Body of pancreas (tissue), 4 donors: ENCODE measurements at places on chromosomes 3 and 15. TPM values are rescaled to one million over a fixed set of nuclear protein-coding genes. Genes with fewer than 3 reads are reported as not detected.
A peak's percentile ranks its signal among the peaks of the same experiment; 100 is the strongest.

GRCh38 chr3:58231666-58232065, 5.9 kb upstream of the ABHD6 start:
- H3K27ac ChIP-seq: no peak overlapping the region
- H3K36me3 ChIP-seq: no peaks in the 10 kb centered on the region
- no peak for DNase-seq
- no peaks in the 10 kb centered on the region for H3K27me3 ChIP-seq

DNA sequence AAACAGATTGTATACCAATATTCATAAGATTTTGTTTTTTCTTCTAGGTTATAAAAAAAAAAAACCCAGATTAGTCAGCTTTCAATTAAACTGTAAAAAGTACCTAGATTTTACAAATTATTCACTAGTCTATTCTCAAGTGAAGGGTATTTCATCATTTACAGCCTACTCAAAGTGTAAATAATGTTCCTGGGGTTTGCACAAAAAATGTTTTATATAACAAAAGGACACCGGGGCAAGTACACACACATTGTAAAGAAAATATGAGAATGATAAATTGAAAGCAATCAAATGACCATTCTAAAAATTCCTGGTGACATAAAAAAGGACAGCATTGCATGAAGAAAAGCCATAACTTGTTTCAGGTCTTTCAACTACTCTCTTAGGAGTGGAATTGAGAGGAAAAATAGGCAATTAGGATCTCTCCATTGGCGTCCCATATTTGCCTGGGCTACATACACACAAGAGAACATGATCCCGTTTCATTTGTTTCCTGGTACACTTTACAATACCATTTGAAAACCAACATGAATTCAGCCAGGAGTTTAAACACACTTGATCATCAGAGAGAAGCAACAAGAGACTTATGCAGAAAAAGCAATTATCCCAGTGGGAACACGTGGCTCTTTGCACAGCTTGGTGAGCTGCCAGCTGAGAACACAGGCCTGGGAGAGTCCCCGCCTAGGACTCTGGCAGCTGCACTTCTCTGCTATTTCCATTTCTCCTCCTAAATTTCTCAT, 1039.2 kb downstream of the ROBO1 start:
- no peak overlapping the region for H3K27ac ChIP-seq
- H3K27me3 ChIP-seq: no peaks in the 10 kb centered on the region
- peak; percentile 66 for DNase-seq
- no peaks in the 10 kb centered on the region for H3K4me1 ChIP-seq
- no peak overlapping the region for H3K4me3 ChIP-seq
- no peaks in the 10 kb centered on the region for H3K36me3 ChIP-seq

GRCh38 chr3:102916532-102916931, 481.7 kb downstream of the ZPLD1 start:
- DNase-seq: no peak
- no peak overlapping the region for H3K4me3 ChIP-seq
- H3K27ac ChIP-seq: no peak overlapping the region
- no peaks in the 10 kb centered on the region for H3K36me3 ChIP-seq
- no peaks in the 10 kb centered on the region for H3K4me1 ChIP-seq
- no peaks in the 10 kb centered on the region for H3K27me3 ChIP-seq

DNA sequence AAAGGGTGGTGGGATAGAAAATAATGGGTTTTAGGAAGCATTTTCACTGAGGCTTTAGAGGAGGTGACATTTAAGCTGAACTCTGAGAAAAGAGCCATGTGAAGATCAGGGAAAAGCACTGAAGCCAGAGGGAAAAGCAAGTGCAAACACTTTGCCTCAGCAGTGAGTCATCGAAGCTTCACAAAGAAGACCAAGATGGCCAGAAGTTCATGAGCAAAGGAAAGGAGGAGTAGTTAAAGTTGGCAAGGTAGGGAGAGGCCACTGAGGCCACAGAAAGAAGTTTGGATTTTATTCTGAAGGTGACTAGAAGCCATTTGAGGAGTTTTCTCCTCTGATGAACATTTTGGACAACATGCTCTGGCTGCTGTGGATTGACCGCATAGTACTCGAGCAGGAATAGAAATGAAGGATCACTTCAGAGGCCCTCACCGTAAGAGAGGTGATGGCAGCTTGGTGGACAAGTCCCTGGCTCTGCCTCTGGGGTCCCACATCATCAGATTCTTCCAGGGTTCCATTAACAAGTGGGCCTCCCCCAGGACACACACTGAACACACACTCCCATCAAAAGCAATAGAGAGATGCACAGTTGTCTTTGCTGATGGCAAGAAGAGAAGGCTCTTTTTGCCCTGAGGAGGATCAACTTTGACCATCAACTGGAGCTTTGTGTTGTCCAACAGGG, 75.5 kb downstream of the TOP2B start:
- H3K4me3 ChIP-seq: no peak overlapping the region
- H3K27me3 ChIP-seq: no peaks in the 10 kb centered on the region
- H3K27ac ChIP-seq: no peak overlapping the region
- peaks cover 21% of the 10 kb centered on the region for H3K4me1 ChIP-seq

GRCh38 chr3:50585919-50586762, 16.8 kb downstream of the HEMK1 start:
- H3K36me3 ChIP-seq: no peaks in the 10 kb centered on the region
- peaks cover 90% of the 10 kb centered on the region for H3K4me1 ChIP-seq
- no peaks in the 10 kb centered on the region for H3K27me3 ChIP-seq
- no peak overlapping the region for H3K27ac ChIP-seq
- DNase-seq: no peak
- H3K4me3 ChIP-seq: no peak overlapping the region

- DNase-seq: no peak
- peaks cover 36% of the 10 kb centered on the region for H3K4me1 ChIP-seq
- H3K36me3 ChIP-seq: no peaks in the 10 kb centered on the region
- no peak overlapping the region for H3K27ac ChIP-seq
Observed at GRCh38 chr3:139199421-139200010, 144.3 kb upstream of the MRPS22 start.

C3orf49 gene
- not detected for total RNA-seq

FSIP1 gene
- total RNA-seq: not detected

POLQ gene
- total RNA-seq: 0.66 TPM

DNASE1L3 gene
- not detected for total RNA-seq

SCG5 gene
- total RNA-seq: 49.4 TPM
